Activated B cell treated with CpG ODN at 0.5 μM for 24 hours (primary cell): ENCODE measurements at places on chromosomes 2 and 18.

- DNase-seq, result no peak
Observed at GRCh38 chr2:188870289-188870688, 103.9 kb upstream of the COL3A1 start.

DNA sequence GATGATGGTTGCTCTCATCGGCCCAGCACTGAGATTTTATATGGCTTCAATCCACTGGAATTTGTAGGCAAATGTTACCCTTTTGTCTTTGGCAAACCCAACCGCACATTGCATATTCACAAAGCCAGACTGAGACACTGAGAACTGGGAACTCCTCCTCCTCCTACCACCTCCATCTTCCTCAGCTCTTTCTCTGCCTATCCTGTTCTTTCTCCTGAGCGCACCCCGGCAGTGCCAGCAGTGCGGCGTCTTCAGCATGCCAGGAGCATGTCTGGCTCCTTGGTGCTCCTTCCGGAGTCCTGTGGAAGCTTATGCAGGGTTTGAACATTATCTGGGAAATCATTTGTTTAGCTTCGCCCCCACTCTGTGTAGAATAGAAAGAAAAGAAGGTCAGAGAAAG lies 50.8 kb downstream of the TRIB2 start:
- no peak for DNase-seq

DNA sequence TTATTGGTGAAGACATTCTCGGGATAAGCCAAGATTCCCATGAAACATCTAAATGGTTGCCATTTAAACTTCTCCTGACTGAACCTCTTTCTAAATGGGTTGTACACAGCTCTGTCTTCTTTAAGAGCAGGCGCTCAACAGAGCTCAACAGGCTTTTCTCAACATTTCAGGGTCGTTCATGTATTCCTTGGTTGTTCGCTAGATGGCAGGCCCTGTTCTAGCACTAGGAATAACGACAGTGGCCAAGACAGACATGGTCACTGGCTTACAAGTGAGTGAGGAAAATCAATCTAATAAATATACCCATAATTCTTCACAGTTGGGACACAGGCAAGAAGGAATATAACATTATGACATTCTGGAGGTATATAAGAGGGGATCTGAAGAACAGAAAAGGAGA lies 154.5 kb downstream of the SMAD2 start:
- no peak for DNase-seq

DNA sequence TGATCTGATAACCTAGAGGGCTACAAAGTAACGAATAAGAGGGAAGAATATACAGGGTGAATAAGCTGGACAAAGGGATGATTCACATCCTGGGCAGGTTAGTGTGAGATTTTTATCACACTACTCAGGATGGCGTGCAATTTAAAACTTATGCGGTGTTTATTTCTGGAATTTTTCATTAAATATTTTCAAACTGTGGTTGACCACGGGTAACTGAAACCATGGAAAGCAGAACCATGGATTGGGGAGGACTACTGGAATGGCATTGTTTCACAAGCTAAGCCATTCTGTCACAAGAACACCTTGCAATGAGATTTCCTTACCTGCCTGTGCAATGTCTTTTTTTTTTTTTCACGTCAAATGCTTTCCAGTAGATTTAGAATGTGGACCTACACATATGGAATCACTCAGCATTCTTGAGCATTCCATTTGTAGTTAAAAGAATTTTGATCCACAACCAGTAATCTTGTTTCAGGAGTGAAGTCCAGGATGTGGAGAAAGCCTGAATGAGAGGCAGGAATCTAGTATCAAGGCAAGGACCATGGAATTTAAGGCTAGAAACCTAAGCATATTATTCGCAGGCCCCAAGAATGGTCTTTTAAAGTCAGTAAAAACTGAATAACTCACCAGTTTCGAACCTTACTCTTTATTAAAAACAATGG lies 8.0 kb upstream of the CDK15 start:
- no peak for DNase-seq

DNA sequence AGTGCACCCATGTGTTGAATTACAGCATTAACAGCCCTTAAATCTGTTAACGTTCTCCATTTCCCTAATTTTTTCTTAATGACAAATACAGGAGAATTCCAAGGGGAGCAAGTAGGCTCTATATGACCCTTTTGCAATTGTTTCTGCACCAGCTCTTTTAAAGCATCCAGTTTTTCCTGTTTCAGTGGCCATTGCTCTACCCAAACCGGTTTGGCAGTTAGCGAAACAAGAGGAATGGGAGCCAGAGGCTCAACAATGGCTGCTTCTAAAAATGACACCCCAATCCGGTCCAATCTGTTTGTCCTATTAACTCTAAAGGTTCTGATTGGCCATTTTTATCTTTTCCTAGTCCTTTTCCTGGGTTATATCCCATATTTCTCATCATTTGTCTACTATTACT lies 15.1 kb upstream of the SUCLG1 start:
- DNase-seq, result no peak

- no peak for DNase-seq
Observed at GRCh38 chr2:164545484-164545883, 75.8 kb downstream of the GRB14 start.

DNA sequence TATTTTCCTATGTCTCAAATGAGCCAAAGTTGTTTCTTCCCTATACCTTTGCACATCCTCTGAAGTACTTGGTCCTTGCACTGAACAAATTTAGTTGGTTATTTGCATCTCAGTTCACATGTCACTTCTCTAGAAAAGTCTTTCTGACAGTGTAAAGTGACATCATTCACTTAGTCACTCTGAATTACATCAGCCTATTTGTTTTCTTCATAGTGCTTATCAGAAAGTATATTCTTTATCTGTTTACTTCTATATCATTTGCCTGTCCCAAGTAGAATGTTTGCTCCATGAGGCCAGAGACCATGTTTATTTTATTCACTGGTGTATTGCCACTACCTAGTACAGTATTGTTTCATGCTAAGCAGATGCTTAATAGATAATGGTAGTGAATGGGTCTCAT lies 173.7 kb downstream of the HNMT start:
- DNase-seq, result no peak

DNA sequence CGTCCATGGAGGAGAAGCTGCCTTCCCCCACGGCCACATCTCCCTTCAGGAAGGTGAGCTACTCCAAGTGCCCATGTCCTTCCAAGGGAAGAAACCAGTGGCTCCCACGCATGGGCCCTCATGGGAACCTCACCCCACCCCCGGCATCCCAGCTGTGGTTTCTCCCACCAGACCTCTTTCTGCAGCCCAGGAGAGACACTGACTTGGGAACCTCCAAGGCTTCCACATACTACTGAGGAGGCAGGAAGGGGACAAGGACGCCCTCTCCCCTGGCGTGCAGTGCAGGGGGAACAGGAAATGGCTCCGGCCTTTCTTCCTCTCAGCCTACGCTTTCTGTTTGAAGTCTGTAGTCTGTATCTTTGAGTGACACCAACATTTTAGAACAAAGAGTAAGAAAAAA lies 104.5 kb upstream of the EPC2 start:
- no peak for DNase-seq

DNA sequence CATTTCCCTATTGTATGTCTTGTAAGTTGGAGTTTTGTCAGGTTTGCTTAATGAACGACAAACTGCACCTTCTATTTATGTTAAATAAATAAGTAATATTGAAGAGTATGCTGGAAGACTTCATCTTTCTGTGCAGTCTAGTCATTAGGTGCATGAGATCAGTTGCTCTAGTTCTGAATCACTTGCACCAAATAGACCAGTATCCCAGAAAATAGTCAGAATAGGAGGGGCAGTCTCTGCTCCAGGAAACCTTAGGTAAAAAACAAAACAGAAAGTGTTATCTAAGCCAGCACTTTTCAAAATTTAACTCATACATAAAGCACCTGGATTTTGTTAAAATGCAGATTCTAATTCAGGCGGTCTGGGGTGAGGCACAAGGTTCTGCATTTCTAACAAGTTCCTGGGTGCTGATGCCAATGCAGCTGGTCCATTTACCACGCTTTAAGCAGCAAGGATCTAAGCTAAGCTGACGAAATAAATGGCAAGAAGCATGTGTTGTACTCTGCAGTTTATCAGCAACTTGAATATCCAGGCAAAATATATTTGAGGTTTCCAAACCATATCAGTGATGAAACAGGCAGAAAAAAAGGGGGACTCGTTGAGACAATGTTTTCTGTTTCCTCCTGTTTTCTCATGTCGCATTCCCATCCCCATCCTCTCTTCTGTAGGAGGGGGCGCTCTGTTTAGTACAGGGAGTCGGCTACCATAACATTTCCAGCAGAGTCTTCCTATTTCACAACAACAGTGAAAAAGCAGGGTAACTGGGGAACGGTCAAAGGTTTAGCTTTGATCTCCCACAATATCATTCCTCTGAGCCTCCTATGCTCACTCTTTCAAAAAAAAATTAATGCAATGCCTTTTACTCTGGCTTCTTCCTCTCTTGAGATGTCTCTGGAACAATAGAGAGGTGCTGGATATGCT lies 106.4 kb downstream of the MBD2 start:
- DNase-seq, result no peak

DNA sequence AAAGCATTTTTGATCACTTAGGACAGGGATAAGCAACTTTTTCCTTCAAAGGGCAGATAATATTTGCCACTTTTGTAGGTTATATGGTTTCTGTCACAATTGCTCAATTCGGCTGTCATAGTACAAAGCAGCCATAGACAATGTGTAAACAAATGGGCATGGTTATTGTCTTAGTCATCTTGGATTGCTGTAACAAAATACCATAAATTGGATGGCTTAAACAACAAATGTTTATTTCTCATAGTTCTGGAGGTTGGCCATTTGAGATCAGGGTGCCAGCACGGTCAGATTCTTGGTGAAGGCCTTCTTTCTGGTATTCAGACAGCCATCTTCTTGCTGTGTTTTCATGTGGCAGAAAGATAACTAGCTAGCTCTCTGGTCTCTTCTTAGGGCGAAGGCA lies 91.2 kb downstream of the TAF4B start:
- DNase-seq, result no peak

DNA sequence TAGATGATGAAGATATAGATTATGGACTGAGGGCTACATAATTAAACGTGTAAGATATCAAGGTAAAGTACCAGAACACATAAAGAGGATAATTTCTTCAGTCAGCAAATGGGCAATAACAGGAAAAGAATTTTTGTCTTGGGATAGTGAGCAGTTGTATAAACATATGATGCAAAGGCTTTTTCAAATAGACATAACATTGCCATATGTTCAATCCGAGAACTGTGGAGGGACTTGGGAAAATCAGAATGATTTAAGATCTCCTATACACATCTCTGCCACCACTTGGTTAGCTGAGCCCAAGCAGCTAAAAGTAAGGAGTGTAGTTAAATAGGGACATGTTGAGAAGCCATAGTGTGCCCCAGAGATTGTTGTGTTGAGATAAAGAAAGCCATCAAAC lies 287.6 kb upstream of the ZNF521 start:
- DNase-seq, result no peak

GRCh38 chr2:188079196-188079595 lies 212.5 kb upstream of the GULP1 start:
- DNase-seq, result no peak

- DNase-seq, result no peak
Observed at GRCh38 chr18:12318334-12318697, 10.3 kb downstream of the TUBB6 start.

DNA sequence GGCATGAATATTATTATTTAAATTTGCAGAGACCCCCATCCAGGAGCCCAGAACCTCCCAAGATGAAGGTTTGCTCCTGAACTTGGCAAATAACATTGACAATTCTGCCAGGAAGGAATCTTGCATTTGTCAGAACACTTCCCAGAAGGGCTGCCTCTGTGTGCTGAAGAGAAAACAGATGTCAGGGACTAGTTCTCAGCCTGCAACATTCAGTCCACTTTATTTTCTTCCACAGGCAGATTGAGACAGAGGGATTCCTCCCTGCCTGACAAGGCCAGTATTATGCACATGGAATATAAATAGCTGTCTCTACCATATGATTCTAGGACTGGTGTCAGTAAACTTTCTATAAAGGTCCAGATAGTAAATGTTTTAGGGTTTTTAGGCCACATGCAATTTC lies 171.5 kb upstream of the SIX2 start:
- DNase-seq, result no peak

GRCh38 chr2:155389224-155389623 lies 690.7 kb downstream of the KCNJ3 start:
- DNase-seq, result no peak

DNA sequence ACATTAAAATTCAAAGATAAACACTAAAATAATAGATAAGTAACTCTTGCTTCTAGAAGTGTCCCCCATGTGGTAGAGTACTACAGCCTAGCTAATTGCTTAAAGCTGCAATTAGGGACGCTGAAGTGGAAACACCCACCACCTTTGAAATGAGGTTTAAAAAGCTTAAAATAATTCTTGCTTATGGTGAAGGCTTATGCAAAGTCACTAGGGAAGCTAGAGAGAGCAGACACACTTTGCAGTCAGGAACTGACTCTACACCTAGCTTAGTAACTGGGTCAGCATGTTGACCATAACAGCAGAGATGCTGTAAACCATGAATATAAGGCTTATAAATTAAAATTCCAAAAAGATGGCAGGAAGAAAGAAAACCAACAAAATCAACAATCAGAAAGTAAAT lies 65.4 kb upstream of the DSG1 start:
- DNase-seq, result no peak

DNA sequence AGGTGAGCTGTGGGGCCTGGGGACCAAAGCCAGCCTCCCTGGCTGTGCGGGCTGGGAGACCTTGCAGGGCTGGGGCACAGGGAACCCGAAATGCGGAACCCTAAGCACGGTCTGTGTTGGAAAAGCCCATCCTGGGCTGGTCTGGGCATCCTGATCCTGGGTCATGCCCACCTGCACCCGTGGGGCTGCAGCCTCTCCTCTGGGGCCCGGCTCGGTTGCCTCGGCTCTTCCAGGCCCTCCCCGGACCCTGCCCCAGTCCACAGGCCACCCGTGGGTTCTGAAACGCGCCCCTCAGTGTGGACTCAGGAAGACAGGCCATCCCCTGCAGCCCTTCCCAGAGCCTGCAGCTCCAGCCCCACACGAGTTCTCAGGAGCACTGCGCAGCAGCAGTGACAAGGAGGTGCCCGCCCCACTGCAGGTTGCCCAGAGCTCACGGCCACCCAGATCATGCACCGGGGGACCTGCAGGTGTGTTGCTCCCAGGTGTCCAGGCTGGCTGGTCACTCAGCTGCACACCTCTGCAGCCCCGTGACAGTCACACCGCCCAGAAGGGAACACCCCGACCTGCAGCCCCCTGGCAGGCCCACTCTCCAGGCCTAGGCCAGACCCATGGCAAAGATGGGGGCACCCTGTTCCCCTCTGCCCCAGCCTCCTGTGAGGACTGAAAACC lies 12.2 kb upstream of the NFATC1 start:
- DNase-seq, result no peak

GRCh38 chr2:119243621-119244020 lies 20.0 kb downstream of the STEAP3 start:
- DNase-seq, result no peak

DNA sequence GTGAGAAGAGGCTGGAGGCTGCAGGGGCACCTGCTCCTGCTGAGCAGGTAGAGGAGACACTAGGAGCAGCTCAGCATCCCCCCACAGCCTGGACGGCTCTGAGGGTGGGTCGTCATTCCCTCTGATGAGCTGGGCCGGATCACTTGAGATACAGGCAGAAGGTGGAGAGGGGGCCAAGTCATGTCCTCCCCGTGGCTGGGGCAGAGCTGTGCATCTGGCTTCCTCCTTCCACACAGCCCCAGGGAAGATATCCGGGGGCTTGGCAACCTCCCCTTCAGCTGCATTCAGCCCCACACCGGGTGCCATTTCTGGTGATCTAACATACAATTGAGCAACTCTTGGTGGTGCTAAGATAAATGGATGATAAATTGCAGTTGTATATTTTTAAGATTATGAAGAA lies 236.9 kb downstream of the LDLRAD4 start:
- no peak for DNase-seq

GRCh38 chr2:28621172-28622100 lies 125.6 kb downstream of the PLB1 start:
- no peak for DNase-seq
